ENCODE measurements at places on chromosomes 12 and 14. TPM values are rescaled to one million over a fixed set of nuclear protein-coding genes. Genes with fewer than 3 reads are reported as not detected.

IL31 gene
- total RNA-seq: not detected

KERA gene
- total RNA-seq: not detected

DNA sequence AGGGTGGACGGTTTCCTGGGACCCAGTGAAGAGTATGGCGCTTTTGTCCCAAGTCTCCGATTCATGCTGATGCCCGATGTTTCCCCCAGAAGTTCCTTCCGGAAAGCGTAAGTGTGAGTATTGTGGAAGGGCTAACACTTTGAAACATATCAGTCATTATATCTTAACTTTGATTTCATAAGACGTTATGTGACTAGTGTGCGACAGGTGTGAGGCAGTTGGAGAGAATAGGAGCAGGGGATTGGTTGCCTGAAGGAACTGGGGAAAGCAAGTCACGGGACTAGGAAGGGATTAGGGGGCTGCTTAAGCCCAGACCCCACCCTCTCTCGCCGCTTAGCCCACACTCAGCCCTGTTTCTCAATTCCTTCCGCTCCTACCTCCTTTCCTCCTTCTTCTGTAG lies 154.9 kb downstream of the CHST11 start:
- H3K36me3 ChIP-seq: no peaks in the 10 kb centered on the region
- H3K4me1 ChIP-seq: peaks cover 10% of the 10 kb centered on the region

GRCh38 chr12:118034429-118035189 lies 18.1 kb downstream of the RFC5 start:
- H3K27me3 ChIP-seq: no peaks in the 10 kb centered on the region
- no peaks in the 10 kb centered on the region for H3K4me1 ChIP-seq
- no peak overlapping the region for H3K4me3 ChIP-seq

SBNO1 gene
- total RNA-seq: 15.0 TPM

GRCh38 chr12:39348941-39349626 lies 93.8 kb downstream of the KIF21A start:
- no peaks in the 10 kb centered on the region for H3K27me3 ChIP-seq
- DNase-seq: no peak
- no peak overlapping the region for H3K4me3 ChIP-seq
- no peak overlapping the region for H3K27ac ChIP-seq

DUSP16 gene
- total RNA-seq: 30.9 TPM

GRCh38 chr14:40009771-40010170 lies 577.5 kb upstream of the FBXO33 start:
- H3K27ac ChIP-seq: no peak overlapping the region
- DNase-seq: no peak
- no peaks in the 10 kb centered on the region for H3K36me3 ChIP-seq
- no peaks in the 10 kb centered on the region for H3K27me3 ChIP-seq
- H3K4me3 ChIP-seq: no peak overlapping the region

DNA sequence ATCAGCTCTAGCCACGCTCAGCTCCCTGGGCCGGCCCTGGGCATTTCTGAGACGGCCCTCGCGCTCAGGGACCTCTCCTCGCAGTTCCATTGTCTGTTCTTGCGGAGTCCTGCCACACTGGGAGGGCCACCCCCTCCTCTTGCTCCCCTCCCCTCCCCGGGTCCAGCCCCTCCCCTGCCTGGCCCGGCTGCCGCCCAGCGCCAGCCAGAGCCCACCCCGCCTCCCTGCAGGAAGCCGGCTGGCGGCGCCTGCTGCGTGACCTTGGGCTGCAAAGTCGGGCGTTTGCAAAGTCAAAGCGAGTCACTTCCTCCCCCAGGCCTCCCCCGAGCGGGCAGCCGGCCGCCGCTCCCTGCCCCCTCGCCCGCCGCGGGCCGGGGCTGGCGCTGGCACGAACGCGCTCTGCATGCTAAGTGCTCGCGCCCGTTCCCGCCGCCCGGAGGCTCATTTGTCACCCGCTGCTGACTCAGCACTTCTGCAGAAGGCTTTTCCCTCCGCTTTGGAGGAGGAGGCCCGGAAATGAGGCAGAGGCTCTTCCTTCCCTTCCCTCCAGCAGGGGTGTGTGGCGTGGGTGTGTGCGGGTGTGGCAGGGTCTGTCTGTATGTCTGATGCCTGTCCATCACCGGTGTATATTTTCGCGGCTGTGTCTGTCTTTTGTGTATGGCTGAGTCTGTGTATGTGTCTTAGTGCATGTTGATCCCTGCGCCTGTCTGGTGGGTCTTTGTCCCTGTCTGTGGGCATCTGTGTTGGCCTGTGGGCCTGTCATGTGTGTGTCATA lies 72.0 kb downstream of the IRF2BPL start:
- H3K4me3 ChIP-seq: peak overlapping the region; percentile 41
- H3K27me3 ChIP-seq: no peaks in the 10 kb centered on the region
- no peaks in the 10 kb centered on the region for H3K36me3 ChIP-seq
- no peak for DNase-seq
- peaks cover 82% of the 10 kb centered on the region for H3K4me1 ChIP-seq

SCFD1 gene
- total RNA-seq: 40.8 TPM

TMEM179 gene
- 7.9 TPM for total RNA-seq

DNA sequence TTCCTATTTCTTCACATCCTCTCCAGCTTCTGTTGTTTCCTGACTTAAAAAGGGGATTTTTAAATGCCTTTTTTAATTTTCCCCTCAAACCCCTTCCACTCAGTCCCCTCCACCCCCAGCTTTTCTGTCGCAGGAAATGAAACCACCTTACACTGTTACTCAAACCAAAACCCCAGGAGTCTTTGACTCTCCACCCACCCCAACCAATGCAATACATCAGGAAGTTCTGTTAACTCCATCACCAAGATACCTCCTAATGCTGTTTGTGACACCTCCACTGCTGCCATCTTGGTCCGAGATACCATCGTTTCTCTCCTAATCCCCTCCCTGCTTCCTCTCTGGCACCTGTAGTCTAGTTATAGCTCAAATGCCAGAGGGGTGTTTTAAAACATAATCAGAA lies 25.4 kb upstream of the CPM start:
- no peaks in the 10 kb centered on the region for H3K27me3 ChIP-seq
- no peak overlapping the region for H3K4me3 ChIP-seq
- DNase-seq: no peak
- H3K36me3 ChIP-seq: no peaks in the 10 kb centered on the region
- peaks cover 29% of the 10 kb centered on the region for H3K4me1 ChIP-seq
- H3K27ac ChIP-seq: no peak overlapping the region

DNA sequence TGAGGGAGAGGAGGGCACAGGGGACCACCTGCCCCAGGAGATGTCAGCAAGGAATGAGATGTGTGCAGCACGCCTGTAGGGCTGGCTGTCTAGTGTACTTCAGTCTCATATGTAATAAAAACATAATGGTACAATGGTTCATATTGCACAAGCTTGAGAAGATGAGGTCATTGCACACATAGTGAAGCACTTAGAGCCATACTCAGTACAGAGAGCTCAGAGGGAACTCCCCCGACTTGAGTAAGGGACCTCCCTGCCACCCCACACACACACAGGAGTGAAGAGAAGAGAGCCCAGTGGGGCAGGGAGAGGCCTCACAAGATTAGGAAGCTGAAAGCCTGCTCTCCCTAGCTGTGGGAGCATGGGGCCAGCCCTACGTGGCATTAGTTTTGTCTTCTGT lies 61.5 kb downstream of the SLC6A12 start:
- H3K4me1 ChIP-seq: no peaks in the 10 kb centered on the region
- H3K36me3 ChIP-seq: no peaks in the 10 kb centered on the region
- DNase-seq: no peak
- no peaks in the 10 kb centered on the region for H3K27me3 ChIP-seq
- H3K27ac ChIP-seq: no peak overlapping the region

DNA sequence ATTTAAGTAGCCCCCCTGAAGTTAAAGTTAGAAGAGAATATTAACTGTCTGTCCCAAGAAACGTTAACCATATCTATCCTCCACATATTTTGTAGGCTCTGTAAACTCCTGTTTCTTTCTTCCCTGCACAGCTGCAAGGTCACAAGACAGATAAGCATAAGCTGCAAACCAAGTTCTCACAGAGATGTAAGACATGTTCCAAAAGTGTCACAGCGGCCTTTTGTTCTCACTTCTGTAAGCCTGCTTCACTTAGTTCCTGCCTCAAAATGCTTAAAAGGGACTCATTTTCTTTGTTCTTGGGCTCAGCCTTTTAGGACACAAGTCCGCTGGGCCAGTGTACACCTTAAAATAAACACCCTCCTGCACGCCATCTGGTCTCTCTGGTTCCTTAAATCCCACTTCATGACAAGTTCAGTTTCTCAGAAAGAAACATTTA lies 3.2 kb downstream of the RNASE1 start:
- H3K4me3 ChIP-seq: no peak overlapping the region
- DNase-seq: no peak
- no peak overlapping the region for H3K27ac ChIP-seq
- H3K36me3 ChIP-seq: no peaks in the 10 kb centered on the region
- no peaks in the 10 kb centered on the region for H3K27me3 ChIP-seq

DNA sequence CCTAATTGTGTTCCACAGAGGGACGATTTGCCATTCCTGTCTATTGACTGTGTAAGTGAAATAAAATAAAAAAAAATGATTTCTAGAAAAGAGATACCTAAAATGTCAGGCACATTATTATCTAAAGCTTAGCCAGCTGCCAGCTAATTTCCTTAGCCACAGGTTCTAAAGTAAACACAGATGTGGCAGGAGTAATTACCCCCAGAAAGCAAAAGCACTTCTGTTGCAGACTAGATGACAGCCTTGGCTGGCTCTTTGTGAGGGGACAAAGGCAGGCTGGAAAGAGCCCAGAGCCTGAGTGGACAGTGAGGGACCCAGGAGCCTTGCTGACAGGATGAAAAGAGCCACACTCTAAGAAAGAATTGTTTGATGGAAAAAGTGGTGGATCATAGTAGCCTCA lies 418.1 kb downstream of the LRIG3 start:
- H3K4me1 ChIP-seq: peaks cover 7% of the 10 kb centered on the region
- no peaks in the 10 kb centered on the region for H3K36me3 ChIP-seq
- no peak overlapping the region for H3K27ac ChIP-seq
- no peak overlapping the region for H3K4me3 ChIP-seq
